Thymus (tissue), 14 donors: ENCODE measurements at places on chromosomes 7 and 10. TPM values are rescaled to one million over a fixed set of nuclear protein-coding genes. Genes with fewer than 3 reads are reported as not detected.
A peak's percentile ranks its signal among the peaks of the same experiment; 100 is the strongest.

The TMEM236 gene
- 0.24 TPM for total RNA-seq

The INHBA gene
- 0.14 TPM for total RNA-seq

GRCh38 chr10:123886292-123886691, 5.3 kb downstream of the CPXM2 start:
- no peaks in the 10 kb centered on the region for H3K4me1 ChIP-seq
- DNase-seq = no peak
- H3K4me3 ChIP-seq = no peak overlapping the region

The ASIC3 gene
- total RNA-seq = 0.14 TPM

- no peak overlapping the region for H3K27ac ChIP-seq
- no peaks in the 10 kb centered on the region for H3K36me3 ChIP-seq
- DNase-seq = peak; percentile 33
- peaks cover 31% of the 10 kb centered on the region for H3K4me1 ChIP-seq
These were observed 141.7 kb upstream of the PFKP start for GRCh38 chr10:2925631-2926030.

The GIMAP6 gene
- 42.4 TPM for total RNA-seq
